Tibial nerve (tissue), 4 donors: ENCODE measurements at places on chromosomes 1 and 21. TPM values are rescaled to one million over a fixed set of nuclear protein-coding genes. Genes with fewer than 3 reads are reported as not detected.

DNA sequence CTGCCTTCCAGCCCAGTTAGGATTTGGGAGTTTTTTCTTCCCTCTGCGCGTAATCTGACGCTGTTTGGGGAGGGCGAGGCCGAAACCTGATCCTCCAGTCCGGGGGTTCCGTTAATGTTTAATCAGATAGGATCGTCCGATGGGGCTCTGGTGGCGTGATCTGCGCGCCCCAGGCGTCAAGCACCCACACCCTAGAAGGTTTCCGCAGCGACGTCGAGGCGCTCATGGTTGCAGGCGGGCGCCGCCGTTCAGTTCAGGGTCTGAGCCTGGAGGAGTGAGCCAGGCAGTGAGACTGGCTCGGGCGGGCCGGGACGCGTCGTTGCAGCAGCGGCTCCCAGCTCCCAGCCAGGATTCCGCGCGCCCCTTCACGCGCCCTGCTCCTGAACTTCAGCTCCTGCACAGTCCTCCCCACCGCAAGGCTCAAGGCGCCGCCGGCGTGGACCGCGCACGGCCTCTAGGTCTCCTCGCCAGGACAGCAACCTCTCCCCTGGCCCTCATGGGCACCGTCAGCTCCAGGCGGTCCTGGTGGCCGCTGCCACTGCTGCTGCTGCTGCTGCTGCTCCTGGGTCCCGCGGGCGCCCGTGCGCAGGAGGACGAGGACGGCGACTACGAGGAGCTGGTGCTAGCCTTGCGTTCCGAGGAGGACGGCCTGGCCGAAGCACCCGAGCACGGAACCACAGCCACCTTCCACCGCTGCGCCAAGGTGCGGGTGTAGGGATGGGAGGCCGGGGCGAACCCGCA lies at the start of gene PCSK9:
Gene PCSK9 (plus strand): TSS at position 207 of the 741 bp plus-strand sequence. CDS start 290 bp downstream, at position 497.
- no peak for DNase-seq
- H3K36me3 ChIP-seq, result no peaks in the 10 kb centered on the region
- H3K27me3 ChIP-seq, result peaks cover 65% of the 10 kb centered on the region
- H3K27ac ChIP-seq, result no peak within 1 kb of the TSS

DNA sequence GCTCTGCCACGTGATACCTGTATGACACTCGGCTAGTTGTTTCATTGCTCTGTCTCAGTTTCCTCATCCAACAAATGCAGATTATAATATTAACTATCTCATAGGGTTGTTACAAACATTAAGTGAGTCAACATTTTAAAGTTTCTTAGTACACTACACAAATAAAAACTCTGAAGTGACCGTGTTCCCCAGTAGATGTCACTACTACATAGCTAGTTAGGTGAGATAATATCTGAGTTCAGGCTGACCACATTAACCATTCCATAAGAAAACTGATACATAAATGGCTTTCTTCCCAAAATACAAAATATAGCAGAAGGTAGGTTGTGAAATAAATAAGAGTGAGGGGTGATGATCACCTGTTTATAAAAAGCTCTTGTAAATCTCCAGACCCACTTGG lies 214.1 kb downstream of the NUF2 start:
- H3K27ac ChIP-seq, result no peak overlapping the region
- no peak overlapping the region for H3K4me3 ChIP-seq
- no peaks in the 10 kb centered on the region for H3K4me1 ChIP-seq
- DNase-seq, result no peak
- H3K36me3 ChIP-seq, result no peaks in the 10 kb centered on the region

GRCh38 chr1:224696021-224696420 lies 79.9 kb downstream of the CNIH3 start:
- no peaks in the 10 kb centered on the region for H3K27me3 ChIP-seq
- H3K36me3 ChIP-seq, result no peaks in the 10 kb centered on the region
- no peaks in the 10 kb centered on the region for H3K4me1 ChIP-seq
- no peak overlapping the region for H3K27ac ChIP-seq
- no peak overlapping the region for H3K4me3 ChIP-seq
- no peak for DNase-seq

Gene SLAMF7
- total RNA-seq, result 0.63 TPM
